ENCODE measurements at places on chromosomes 7 and 10. TPM values are rescaled to one million over a fixed set of nuclear protein-coding genes. Genes with fewer than 3 reads are reported as not detected.

DNA sequence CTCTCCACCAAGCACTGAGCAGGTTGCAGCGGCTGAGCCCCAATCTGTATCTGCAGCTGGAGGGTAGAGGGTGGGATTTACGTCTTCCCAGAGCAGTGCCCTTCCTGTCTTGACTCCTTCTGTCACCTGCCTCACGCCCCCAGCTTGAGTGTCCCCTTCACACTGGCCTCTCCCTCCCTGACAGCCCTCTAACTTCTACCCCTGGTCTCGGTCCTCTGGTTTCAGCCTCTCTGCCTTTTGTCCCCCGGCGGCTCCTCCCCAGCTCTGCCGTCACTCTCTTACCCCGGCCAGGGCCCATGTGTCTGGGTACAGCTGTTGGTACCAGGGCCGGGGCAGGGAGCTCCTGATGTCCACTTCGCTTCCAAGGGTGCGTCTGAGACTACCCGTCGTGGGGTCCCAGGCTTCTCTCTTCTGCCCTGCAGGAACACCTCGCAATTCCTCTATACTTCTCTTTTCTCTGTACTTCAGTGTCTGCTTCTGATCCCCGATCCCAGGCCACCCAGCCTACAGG, 654 bp downstream of the MUC3A start:
- no peaks in the 10 kb centered on the region for H3K4me1 ChIP-seq
- no peak overlapping the region for H3K4me3 ChIP-seq
- no peaks in the 10 kb centered on the region for H3K36me3 ChIP-seq
- H3K27me3 ChIP-seq, result peaks cover 12% of the 10 kb centered on the region
- no peak overlapping the region for H3K27ac ChIP-seq

The GDF2 gene
- not detected for total RNA-seq

DNA sequence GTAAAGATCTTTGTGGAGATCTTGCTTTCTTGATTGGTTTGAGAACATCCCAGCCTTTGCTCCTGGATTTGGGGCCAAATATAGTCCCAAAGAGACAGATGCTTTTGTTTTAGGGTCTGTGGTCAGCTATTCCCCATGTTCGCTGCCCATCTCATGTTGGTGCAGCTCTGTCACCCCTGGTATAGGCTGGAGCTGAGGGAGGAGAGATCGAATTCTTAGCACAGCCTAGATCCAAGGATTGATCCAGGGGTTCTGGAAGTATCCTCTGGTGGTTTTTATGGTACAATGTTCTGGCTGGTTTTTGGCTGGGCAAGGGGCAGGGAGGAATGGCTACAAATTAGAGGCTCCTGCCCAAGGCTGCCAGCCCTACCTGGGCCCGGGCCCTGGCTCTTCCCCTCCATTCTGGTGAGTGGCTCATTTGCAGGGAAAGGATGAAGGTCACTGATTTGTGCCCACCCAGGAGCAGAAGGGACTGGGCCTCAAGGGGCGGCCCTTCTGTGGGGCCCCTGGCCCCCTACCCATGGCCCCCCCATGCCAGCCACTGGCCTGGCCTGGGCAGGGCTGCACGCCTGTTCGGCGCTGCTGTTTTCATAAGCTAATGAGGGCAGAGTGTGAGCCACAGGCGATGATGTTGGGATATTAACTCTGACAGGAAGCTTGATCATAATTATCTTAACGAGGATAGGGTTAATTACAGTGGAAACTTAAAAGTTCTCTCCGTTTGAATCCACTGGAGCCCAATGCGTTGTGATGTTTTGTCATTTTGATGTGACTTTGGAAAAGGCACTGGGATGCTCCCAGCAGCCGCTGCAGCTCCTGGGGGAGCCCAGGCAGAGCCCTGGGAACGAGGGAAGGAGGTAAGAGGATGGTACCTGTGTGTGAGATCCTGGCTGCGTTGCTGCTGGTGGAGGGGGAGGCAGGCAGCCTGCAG, 600.6 kb downstream of the LRMDA start:
- no peak overlapping the region for H3K4me3 ChIP-seq
- H3K4me1 ChIP-seq, result no peaks in the 10 kb centered on the region
- no peak for DNase-seq
- H3K36me3 ChIP-seq, result no peaks in the 10 kb centered on the region

- H3K4me1 ChIP-seq, result no peaks in the 10 kb centered on the region
- no peaks in the 10 kb centered on the region for H3K27me3 ChIP-seq
- H3K36me3 ChIP-seq, result no peaks in the 10 kb centered on the region
- DNase-seq, result no peak
- H3K27ac ChIP-seq, result no peak overlapping the region
- H3K4me3 ChIP-seq, result no peak overlapping the region
These were observed 175.0 kb upstream of the CHRM2 start for GRCh38 chr7:136693166-136694119.

The MYPN gene
- total RNA-seq, result not detected

- peaks cover 78% of the 10 kb centered on the region for H3K4me1 ChIP-seq
- no peak overlapping the region for H3K4me3 ChIP-seq
- no peak overlapping the region for H3K27ac ChIP-seq
- no peak for DNase-seq
- no peaks in the 10 kb centered on the region for H3K27me3 ChIP-seq
These were observed 11.8 kb downstream of the OSBPL3 start for GRCh38 chr7:24968165-24968564.

GRCh38 chr7:17333221-17333620, 34.8 kb downstream of the AHR start:
- H3K27me3 ChIP-seq, result no peaks in the 10 kb centered on the region
- H3K4me3 ChIP-seq, result no peak overlapping the region
- H3K4me1 ChIP-seq, result no peaks in the 10 kb centered on the region
- DNase-seq, result no peak

DNA sequence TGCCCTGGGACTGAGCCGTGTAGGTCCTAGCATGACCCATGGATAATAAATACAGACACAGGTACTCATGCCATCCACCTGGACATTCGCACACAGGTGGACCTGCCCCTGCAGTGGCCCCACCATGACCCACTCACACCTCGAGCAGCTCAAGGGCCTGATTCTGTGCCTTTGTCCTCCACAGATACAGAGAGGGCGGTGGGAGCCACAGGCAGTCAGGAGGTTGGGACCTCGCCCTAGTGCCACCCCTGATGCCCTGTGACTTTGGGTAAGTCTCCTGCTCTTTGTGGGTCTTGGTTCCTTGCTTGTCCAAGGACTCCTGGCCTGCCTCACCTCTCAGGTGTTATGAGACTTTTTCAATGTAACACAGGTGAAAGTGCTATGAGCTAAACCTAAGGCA, 42.9 kb downstream of the C10orf120 start:
- no peaks in the 10 kb centered on the region for H3K36me3 ChIP-seq
- DNase-seq, result no peak
- H3K4me3 ChIP-seq, result no peak overlapping the region

DNA sequence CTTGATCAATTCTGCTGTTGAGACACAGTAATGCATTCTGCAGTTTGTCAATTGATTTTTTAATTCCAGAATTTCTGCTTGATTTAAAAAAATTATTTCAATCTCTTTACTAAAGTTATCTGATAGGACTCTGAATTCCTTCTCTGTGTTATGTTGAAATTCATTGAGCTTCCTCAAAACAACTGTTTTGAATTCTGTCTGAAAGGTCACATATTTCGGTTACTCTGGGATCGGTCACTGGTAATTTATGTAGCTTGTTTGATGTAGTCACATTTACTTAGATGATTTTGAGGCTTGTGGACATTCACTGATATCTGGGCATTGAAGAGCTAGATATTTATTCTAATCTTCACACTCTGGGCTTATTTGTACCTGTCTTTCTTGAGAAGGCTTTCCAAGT, 67.2 kb upstream of the NME8 start:
- H3K36me3 ChIP-seq, result no peaks in the 10 kb centered on the region
- no peak for DNase-seq
- H3K4me1 ChIP-seq, result no peaks in the 10 kb centered on the region
- no peak overlapping the region for H3K27ac ChIP-seq
- H3K4me3 ChIP-seq, result no peak overlapping the region
- H3K27me3 ChIP-seq, result no peaks in the 10 kb centered on the region

DNA sequence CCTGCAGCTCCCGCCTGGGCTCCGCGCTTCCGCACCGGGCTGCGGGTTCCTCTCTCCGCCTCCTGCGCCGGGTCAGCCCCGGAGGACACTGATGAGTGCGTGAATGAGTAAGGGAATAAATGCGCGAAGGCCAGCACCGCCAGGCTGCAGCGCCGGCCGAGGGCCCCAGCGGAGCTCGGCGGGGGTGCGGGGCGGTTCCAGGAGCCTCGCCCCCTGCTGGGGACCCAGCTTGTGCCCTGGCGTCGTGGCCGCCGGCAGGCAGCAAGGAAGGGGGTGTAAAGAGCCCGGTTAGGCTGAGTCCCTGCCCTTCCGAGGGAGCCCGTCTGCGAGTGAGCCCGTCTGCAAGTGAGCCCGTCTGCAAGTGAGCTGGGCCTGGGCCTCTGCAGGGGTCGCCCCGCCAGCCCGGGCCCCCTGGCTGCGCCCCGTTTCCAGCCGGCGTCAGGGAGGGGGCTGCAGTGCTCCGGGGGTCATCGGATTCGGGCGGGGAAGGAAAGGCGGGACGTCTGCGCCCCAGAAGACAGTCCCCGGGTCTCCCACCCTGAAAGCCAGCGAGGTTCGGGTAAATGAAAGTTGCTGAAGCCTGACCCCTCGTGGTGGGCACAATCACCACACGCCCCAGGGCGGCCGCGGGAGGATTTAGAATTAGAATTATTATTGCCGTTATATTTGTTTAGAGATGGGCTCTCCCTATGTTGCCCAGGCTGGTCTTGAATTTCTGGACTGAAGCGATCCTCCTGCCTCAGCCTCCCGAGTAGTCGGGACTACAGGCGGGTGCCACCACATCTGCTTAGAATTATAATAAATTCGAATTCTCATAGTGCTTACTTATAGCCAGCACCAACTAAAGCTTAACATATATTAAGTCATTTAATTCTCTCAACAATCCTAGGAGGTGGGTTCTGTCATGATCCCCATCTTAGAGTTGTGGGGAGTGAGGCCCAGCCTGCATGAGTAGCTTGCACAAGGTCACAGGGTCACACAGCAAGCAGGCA, 8.6 kb upstream of the CRYGN start:
- peaks cover 4% of the 10 kb centered on the region for H3K4me1 ChIP-seq
- no peaks in the 10 kb centered on the region for H3K27me3 ChIP-seq
- peak overlapping the region; percentile 40 for H3K4me3 ChIP-seq
- peak; percentile 73 for DNase-seq
- H3K27ac ChIP-seq, result no peak overlapping the region

- peaks cover 4% of the 10 kb centered on the region for H3K27me3 ChIP-seq
- DNase-seq, result peak; percentile 67
- H3K4me1 ChIP-seq, result no peaks in the 10 kb centered on the region
- H3K4me3 ChIP-seq, result no peak overlapping the region
These were observed 31.7 kb downstream of the PAPOLB start for GRCh38 chr7:4830176-4830575.

The TAC1 gene
- total RNA-seq, result 0.78 TPM

DNA sequence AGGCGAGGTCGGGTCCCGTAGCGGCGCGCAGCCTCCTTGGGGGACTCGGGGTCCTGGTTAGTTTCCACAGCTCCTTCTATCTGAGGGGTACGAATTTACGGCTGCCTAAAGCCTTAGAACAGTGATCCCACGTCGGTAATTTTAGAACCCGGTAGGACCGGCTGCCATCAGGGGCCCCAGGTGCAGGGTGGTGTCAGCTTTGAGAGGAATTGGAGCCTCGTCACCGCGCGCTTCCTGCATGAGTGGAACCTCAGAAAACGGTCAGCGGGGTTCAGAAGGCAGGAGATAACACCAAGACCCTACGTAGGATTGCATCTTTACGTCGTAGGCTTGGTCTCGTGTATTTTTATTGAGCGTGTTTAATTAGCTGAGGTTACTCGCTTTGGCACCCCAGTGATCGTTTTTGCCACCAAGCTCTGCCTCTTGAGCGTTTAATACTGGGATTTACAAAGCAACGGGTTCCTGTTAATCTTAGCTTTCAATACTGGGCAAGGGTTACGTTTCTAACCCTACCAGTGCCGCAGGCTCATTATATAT, 443 bp downstream of the RNF32 start:
- H3K27me3 ChIP-seq, result peaks cover 55% of the 10 kb centered on the region
- DNase-seq, result no peak
- peak overlapping the region; percentile 86 for H3K27ac ChIP-seq

- H3K27ac ChIP-seq, result no peak overlapping the region
- H3K4me1 ChIP-seq, result no peaks in the 10 kb centered on the region
- H3K27me3 ChIP-seq, result peaks cover 4% of the 10 kb centered on the region
- no peaks in the 10 kb centered on the region for H3K36me3 ChIP-seq
These were observed 233.3 kb upstream of the MDFIC start for GRCh38 chr7:114688443-114689055.

- H3K27me3 ChIP-seq, result no peaks in the 10 kb centered on the region
- H3K27ac ChIP-seq, result peak overlapping the region; percentile 85
- H3K4me3 ChIP-seq, result peak overlapping the region; percentile 64
These were observed 5.7 kb downstream of the STK17A start for GRCh38 chr7:43588477-43589132.

DNA sequence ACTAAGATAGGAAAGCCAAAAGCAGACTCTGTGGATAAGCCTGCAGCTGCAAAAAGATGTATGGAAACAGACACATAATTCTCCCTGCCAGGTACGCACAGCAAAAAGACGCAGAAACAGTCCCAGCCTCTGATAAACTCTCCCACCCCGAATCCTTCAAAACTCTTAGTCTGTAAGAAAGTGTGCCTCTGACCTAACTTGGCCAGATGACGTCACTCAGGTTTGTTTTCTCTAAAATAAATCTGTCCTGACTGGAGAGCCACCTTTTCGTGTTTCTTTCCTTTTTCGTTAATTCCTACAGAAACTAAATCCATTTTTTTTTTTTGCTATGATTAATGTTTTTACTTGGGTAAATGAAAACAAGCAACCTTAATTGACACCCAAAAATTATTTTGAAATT, 793.8 kb downstream of the SORCS1 start:
- H3K36me3 ChIP-seq, result no peaks in the 10 kb centered on the region
- no peak overlapping the region for H3K4me3 ChIP-seq
- DNase-seq, result no peak
- H3K27ac ChIP-seq, result no peak overlapping the region
- no peaks in the 10 kb centered on the region for H3K4me1 ChIP-seq

DNA sequence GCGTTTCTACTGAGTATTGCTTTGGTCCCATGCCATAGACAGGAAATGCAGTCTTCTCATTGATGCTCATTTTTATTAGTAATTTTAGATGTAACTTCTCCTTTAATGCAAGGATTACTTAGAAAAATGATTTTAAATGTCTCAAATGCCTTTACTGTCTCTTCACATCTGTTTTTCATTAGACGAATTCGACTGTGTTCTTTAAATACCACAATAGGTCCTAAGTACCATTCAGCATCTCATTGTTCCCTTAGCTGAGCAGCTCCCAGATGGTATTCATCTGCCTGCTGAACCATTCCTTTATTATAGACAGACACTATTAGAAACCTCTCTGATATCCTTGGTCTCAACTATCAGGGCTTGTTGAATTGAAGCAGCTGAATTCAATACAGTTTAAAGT, 113.6 kb downstream of the LSMEM1 start:
- no peaks in the 10 kb centered on the region for H3K36me3 ChIP-seq
- no peak overlapping the region for H3K27ac ChIP-seq
- no peaks in the 10 kb centered on the region for H3K27me3 ChIP-seq
- no peak for DNase-seq
- H3K4me1 ChIP-seq, result no peaks in the 10 kb centered on the region
- no peak overlapping the region for H3K4me3 ChIP-seq

- H3K27me3 ChIP-seq, result no peaks in the 10 kb centered on the region
- peak overlapping the region; percentile 24 for H3K4me3 ChIP-seq
- no peak for DNase-seq
- peaks cover 73% of the 10 kb centered on the region for H3K4me1 ChIP-seq
- H3K27ac ChIP-seq, result peak overlapping the region; percentile 83
- peaks cover 17% of the 10 kb centered on the region for H3K36me3 ChIP-seq
These were observed 21.2 kb downstream of the CEP41 start for GRCh38 chr7:130419658-130420057.

Data from activated naive CD8-positive, alpha-beta T cell treated with anti-CD3 and anti-CD28 coated beads for 36 hours (primary cell).